ENCODE measurements at places on chromosomes 4 and X.

DNA sequence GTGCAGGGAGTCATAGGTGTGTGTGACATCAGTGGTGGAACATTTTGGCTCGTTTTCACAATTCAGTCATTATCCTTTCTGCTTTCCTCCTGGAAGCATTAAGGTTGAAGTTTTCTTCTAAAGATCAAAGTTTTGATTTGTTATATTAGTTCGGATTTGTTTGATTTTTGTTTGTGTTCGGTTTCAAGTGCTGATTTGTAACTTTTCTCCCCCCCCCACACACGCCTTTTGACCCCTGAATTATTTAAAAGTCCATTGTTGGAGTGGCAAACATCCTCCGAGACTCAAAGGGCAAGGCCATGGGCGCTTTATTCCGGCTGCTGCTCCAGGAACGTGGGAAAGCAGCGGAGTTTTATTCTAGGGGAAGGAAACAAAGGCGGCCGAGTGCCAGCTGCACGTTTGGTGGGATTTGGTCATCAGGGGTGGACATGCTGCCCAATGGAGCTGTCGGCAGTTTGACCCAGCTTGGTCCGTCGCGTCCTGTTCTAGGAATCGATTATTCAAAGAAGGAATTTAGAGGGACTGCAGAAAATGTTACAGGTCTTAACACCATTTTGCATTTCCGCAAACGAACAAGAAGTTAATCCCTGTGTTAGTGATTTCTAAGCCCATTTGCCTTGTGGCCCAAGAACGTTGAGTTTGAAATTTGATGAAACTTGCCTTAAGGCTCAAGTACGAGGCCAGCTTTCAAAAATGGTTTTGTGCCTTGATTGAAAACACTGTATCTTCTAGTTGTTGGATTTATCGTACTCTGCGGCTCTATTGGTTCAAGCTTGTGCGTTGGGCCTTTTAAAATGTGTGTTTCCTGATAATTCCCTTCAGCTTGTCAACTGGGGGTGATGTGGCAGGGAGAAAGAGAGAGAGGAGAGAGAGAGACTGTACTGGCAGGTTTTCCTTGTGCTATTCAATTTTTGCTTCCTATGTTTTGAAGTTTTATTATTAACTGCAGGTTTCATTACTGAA lies 565 bp upstream of the ZNF41 start:
- no peak for DNase-seq

DNA sequence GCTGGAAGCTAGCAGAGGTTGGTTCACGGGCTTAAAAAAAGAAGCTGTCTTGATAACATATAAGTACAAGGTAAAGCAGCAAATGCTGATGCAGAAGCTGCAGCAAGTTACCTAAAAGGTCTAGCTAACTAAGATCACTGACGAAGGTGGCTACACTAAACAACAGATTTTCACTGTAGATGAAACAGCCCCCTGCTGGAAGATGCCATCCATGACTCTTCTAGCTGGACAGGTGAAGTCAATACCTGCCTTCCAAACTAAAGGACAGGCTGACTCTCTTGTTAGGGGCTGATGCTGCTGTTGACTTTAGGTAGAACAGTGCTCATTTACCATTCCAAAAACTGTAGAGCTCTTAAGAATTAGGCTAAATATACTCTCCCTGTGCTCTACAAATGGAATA lies 99.5 kb downstream of the FBXW7 start:
- DNase-seq = no peak

DNA sequence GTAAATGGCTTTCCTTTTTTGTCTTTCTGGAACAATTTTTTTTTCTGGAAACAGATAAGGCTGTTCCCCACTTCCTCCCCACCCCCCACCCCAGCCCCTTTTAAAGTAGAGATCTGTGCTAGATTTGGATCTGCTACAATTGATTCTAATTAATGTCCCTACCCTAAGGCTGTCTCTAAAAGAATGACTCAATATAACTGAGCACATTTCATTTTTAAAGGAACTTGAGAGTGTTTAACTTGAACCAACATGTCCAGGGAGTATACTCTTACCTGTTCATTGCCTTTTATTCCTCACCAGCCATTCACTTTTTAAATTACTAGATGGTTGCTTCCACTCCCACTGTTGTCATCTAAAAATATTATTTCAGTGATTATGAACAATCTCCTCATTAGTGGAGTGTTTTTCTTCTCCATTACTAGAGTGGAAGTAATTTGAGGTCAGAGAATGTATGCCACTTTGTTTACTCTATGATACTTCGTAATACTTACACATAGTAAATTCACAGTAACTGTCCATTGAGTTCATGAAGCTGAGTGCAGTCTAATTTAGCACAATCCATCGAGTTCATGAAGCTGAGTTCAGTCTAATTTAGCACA lies 14.1 kb upstream of the CNOT6L start:
- DNase-seq = no peak

GRCh38 chrX:110847334-110847733 lies 51.7 kb upstream of the CHRDL1 start:
- DNase-seq = no peak

- DNase-seq = no peak
Measured at GRCh38 chr4:183321516-183321915, 710 bp downstream of the CLDN24 start.

- DNase-seq = peak; percentile 44
Measured at GRCh38 chrX:9464435-9465371, at the start of gene TBL1X. Gene TBL1X (plus strand): TSS chrX:9465058. CDS start chrX:9653587, 188,529 bp downstream.

DNA sequence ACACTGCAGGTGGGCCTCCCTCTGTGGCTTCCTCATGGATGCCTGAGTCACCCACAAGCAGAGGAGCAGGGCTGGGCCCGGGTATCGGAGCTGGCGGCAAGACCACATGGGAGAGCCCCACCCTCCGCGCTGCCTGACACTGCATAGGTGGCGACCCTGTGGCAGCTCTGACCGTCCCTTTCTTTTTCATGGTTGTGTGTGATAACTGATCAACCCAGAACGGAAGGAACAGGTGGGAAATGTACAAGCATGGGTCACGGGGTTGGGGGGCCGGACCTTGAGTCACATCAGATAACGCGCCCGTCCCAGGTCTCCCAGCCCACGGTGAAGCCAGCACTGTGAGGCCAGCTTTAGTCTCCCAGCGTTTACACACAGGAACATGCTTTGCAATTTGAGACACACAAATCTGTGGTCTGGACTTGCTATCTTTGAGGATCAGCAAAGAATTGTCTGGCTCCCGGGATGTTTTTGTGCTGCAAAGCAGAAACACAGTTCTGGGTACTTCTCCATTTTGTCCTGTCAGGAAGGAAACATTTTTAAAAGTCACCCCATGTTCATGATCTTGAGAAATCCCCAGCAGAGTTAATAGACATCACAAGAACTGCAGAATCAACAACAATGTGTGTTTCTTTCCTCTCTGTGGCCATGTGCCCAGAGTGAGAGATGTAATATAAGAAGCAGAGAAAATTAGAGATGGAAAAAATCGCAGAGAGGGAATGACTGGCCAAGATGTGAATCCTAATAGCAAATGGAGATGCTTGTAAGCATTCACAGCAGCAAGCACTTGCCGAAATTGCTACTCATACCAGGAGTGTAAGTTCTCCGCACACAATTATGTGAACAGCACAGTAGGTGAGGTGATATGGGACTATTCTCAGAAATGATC lies 70.1 kb upstream of the CBR4 start:
- DNase-seq = peak; percentile 40

GRCh38 chrX:10833299-10834169 lies 213.1 kb upstream of the MID1 start:
- no peak for DNase-seq

- DNase-seq = no peak
Measured at GRCh38 chr4:15239866-15240265, 188.0 kb upstream of the C1QTNF7 start.

- peak; percentile 54 for DNase-seq
Measured at GRCh38 chrX:1507511-1508463, 29.2 kb downstream of the P2RY8 start.

DNA sequence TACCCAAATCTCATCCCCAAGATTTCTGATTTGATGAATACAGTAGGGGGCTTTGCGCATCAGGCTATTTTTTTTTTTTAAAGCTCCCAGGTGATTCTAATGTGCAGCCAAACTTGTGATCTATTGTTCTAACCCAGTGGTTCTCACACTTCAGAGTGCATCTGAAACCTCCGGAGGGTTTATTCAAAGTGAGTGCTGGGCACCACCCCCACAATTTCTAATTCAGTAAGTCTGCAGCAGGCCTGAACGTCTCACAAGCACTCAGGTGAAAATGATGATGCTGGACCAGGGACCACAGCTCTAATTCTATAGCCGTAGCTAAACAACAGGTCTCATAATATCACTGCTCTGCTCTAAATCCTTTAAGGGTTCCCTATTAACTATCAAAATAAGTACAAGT lies 211.4 kb downstream of the FMR1NB start:
- no peak for DNase-seq

DNA sequence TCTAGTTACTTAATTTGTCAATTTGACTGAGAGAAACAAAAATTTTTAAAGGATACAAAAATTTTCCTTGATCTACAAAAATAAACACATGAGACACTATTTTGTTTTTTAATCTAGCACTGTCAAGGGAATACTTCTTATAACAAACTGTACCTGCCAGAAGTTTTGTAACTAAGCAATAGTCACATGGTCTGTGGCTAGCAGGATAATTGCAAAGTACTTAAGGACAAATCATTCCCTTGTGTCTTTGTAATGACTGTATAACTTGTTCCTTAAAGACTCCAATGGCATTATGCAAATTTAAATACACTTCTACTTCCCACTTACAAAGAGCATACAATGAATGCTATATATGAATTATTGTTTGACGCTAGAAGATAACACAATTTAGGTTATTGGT lies 25.1 kb upstream of the ANK2 start:
- DNase-seq = no peak

DNA sequence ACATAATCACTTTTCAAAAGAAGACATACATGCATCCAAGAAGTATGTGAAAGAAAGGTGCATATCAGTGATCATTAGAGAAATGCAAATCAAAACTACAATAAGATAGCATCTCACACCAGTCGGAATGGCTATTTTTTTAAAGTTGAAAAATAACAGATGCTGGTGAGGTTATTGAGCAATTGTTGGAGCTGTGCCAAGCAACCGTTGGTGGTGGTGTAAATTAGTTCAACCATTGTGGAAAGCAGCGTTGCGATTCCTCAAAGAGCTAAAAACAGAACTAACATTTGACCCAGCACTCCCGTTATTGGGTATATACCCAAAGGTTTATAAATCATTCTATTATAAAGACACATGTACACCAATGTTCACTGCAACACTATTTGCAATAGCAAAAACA lies 14.2 kb downstream of the COX7B2 start:
- no peak for DNase-seq

DNA sequence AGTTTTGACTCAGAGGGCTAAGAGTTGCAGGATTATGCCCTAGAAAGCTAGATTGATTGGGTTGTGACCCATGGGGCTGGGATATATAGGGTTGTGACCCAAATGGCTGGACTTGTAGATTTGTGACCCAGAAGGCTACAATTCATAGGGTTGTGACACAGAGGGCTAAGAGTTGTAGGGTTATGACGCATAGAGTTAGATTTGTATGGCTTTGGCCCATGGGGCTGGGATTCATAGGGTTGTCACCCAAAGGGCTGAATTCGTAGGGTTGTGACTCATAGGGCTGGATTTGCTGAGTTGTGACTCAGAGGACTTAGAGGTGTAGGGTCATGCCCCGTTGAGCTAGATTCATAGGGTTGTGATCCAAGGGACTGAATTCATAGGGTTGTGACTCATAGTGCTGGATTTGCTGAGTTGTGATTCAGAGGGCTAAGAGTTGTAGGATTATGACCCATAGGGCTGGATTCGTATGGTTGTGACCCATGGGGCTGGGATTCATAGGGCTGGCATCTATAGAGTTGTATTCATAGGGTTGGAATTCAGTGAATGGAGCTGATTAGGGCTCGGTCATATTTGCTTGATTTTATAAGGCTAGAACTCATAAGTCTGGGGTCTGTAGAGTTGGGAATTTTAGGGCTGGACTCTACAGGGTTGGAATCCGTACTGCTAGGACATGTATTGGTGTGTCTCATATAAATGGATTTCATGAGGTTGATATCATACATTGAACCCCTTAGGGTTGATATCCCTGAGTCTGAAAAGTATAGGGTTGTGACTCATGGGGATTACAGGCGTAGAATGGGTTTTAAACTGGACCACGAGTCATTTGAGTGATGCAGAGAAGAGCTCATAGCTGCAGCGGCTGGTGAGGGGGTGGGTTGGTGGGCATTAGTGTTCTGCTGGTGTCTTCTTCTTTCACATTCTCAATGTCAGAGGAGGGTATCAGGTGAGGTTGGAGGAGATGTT lies 125.7 kb downstream of the CRLF2 start:
- DNase-seq = no peak

- no peak for DNase-seq
Measured at GRCh38 chr4:55955710-55956109, 7.0 kb downstream of the CEP135 start.

DNA sequence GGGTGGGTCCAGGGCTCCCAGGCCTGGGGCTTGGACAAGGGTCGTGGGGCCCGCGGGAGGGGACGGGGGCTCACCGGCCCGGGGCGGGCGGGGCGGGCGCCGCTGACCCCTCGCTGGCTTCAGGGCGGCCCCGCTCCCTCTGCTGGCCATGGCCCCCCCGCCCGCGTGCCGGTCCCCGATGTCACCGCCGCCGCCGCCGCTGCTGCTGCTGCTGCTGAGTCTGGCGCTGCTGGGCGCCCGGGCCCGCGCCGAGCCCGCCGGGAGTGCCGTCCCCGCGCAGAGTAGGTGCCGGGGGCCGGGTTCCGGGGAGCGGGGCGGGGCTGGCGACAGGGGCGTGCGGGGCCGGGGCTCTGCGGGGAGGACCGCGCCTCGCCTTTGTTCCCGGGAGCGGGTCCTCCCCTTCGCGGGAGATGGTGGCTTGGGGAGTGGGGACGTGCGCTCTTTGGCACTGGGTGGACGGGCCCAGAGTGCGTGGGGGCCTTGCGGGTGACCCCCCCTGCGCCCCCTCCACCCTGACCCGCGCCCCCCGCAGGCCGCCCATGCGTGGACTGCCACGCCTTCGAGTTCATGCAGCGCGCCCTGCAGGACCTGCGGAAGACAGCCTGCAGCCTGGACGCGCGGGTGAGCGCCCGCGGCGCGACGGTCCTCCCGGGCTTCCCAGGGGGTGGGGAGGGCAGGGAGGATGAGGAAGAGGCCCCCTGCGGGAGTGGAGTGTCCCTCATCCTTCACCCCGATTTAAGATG lies 16.8 kb upstream of the NAT8L start:
- DNase-seq = peak; percentile 62
